NCI-H2081 (cell line): ENCODE measurements at places on chromosomes 7 and 10.

DNA sequence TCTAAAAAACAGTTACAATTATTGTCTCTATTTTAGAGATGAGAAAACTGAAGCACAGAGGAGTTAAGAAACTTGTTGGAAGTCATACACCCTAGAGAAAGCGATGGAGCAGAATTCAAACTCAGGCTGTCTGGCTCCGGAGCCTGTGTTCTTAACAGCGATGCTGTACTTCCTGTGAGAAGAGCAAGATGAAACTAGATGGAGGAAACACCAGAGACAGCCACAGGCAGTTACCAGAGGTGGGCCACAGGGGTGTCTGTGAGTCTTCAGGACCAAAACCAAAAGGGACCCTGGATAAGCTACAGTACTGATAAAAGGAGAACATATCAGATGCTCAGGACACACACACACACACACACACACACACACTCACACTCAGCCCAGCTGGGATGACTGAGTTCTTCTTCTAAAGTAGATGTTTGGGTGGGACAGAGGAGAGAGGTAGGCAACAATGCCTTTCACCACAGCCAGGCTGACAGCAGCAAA, 289.2 kb downstream of the FZD1 start:
- DNase-seq, result no peak

DNA sequence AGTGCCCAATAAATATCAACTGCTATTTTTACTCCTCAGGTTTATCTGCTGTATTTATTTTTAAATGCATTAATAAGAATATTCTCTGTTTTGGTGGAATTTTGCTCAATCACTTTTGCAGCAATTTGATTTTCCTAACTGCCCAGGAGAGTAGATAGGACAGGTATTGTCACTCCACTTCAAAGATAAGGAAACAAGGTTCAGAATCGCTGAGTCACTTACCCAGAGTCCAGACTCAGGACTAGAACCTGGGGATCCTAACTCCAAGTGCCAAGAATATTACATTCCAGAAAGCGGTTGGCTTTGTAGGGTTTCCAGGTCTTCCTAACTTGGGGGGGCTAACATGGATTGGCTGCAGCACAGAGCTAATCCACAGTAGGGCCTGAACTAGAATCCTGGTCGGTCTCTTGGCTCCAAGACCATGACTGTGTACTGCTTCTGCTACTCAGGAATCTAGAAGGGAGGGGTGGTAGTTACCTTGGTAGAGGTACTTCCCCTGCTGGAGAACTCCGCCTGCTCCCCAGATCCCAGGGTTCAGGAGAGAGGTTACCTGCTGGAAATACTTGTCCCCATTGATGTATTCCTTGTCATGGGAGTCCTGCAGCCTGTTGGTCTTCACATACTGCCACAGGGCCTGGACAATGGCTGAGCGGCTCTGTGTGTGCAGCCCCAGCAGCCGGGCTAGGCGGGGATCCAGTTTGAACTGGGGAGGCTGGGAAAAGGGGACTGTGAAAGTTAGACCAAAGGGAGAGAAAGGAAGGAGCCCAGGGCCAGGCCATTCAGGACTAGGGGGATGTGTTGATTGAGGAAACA, 7.3 kb downstream of the SMARCD3 start:
- DNase-seq, result no peak

DNA sequence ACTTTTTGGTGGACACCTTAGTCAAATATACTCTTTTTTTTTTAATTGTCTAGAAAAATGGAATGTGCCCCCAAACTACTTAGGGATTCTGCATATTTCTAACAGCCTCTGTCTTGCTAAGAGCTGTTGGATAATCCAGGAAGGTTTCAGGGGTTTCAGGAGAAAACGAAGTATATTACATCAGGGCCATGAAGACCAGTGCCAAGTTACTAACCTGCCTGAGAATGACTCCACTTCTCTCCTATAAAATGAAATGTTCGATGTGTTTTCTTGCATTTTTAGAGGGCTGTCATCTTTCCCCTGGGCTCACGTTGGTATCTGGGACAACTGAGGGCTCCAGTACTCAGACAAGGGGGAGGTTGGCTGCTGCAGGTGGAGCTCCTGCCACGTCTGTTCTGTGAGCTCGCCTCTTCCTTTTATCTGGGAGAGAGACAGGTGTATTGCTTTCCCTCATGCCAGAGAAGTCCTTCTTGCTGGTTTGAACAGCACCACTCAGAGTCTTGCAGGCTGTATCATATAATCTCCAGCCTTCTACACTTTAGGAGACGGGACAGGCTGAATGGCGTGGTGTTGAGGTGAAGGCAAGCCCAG, 71.3 kb downstream of the CAMK1D start:
- DNase-seq, result no peak

DNA sequence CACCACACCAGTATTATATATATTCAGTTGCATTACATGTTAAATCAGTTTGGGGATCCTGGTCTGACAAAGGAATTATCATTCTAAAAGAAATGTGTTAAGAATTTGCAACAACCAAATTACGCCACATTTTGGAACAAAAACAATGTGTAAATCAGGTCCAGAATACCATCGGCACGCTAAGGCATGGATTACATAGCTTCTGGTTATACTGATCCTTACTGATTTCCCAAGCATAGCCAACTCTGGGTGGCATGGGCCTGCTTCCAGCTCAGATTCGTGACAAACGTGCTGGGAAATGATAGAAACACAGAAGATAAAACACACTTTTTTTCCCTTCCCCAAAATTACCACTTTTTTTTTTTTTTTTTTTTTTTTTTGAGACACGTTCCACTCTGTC, 660.0 kb downstream of the SORCS1 start:
- no peak for DNase-seq

GRCh38 chr7:12601302-12601869, 30.9 kb downstream of the SCIN start:
- DNase-seq, result no peak

DNA sequence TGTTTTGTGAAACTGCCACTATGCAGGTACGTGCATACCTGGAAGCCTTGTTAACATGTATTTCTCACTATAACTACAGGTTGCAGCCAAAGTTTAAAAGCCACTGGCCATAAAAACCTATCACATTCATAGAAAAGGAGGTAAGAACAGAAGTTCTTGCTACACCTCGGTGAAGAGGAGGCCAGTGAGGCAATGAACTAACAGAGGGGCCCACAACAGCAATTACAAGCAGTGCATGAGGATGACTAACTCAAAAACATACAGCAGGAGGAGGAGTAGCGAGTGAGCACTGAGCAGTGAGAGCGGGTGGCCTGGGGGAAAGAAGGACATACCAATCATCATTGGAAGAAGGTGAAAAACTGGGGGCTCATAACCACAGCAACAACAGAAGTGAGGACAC, 51.6 kb downstream of the NUDCD3 start:
- DNase-seq, result no peak

DNA sequence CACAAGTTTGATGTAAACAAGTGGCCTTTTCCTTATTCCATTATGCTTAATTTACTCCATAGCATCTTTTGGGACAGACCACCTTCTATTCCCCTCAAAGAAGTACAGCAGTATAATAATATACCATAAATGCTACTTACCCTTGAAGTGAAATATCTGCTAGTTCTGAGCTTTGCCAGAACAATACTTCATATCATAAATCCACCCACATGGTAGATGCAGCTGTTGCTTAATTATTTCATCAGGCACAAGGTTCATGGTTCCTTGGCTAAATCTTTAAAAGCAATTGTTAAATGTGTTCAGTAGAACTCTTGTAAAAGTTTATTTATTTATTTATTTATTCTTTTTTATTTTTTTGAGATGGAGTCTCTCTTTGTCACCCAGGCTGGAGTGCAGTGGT, 32.9 kb downstream of the CSTF2T start:
- no peak for DNase-seq

DNA sequence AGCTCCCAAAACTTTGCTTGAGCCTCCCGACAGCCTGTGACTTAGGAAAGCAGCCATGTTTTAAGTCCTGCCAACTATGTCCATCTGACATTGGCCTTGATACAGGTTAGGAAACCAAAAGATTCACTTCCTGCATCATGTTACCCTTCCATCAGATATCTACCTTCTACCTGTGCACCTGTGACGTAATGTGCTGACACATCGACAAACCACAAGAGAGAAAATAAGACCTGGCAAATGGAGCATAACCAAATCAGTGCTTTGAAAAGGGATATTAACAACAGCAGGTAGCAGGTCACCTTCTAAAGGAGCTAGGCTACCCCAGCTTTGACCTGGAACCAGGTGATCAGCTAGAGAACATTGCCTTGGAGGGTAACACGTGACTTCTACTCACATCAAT, 14.8 kb upstream of the PRR15 start:
- DNase-seq, result no peak

DNA sequence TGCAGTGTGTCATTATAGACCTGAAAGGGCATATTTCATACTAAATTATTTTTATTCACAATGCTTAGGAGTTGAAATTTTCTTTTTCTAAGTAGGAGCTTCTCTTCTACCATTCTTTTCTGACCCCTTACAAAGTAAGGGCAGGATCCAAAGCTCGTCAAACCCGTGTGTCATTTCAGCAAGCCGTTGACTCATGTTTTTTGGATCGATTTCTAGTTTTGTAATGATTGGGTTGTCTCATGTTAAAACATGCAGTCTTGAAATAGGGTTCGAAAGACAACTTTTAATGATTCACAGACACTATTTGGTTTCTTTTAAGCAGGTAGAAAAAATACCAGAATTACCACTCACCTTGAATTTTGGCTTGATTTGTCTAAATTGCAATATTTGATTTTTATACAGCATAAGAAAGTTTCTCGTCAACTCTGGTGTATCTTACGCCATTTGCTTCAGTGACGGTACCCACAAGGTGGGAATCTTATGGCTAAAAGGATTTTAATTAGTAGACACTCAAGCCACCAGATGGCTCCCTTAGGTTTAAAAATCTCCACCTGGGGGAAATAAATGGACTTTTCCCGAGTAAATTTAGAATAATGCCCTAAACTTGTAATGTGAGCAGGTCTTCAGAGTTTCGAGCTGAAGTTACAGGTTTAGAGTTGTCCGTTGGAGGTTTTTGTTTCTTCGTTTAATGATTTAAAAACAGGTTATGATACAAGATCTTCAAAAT, 283.4 kb downstream of the CCDC3 start:
- DNase-seq, result no peak

GRCh38 chr10:79904671-79905321, 44.1 kb downstream of the SFTPD start:
- DNase-seq, result peak; percentile 33

GRCh38 chr10:1280466-1281404, 224.6 kb downstream of the WDR37 start:
- DNase-seq, result no peak

- no peak for DNase-seq
Measured at GRCh38 chr7:48426966-48427555, 255.8 kb downstream of the ABCA13 start.

DNA sequence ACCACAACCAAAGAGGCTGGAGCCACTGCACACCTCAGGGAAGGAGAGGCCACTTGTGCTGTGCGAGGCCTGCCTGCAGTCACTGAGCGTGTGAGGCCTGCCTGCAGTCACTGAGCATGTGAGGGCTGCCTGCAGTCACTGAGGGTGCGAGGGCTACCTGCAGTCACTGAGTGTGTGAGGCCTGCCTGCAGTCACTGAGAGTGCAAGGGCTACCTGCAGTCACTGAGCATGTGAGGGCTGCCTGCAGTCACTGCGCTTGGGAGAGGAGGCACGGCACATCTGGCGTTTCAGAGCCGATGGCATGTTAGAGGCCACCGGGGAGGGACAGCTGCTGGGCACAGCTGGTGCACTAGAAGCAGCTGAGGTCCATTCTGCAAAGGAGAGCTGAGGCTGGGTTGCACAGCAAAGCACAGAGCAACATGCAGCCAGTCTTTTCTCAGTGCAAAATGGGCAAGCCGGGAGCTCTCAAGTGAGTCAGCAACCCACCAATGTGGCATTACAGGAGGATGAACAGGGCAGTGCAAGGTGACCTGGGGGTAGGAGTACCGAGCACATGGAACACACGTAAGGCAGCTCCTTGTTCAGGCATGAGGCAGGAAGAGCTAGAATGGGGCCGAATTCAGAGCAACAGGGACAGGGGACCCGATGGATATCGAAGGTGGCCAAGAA, 540.1 kb downstream of the PTPRN2 start:
- no peak for DNase-seq

- no peak for DNase-seq
Measured at GRCh38 chr7:143399151-143399550, 9.5 kb downstream of the EPHA1 start.

GRCh38 chr10:78899996-78900714, 168.6 kb upstream of the ZMIZ1 start:
- no peak for DNase-seq

GRCh38 chr10:111511751-111512150, 434.9 kb downstream of the ADRA2A start:
- no peak for DNase-seq

- peak; percentile 6 for DNase-seq
Measured at GRCh38 chr10:96390460-96390864, 31.7 kb upstream of the OPALIN start.

- no peak for DNase-seq
Measured at GRCh38 chr7:78905436-78905835, 548.0 kb downstream of the MAGI2 start.

- no peak for DNase-seq
Measured at GRCh38 chr7:49527182-49527581, 246.3 kb upstream of the VWC2 start.

- DNase-seq, result no peak
Measured at GRCh38 chr10:29992914-29993313, 66.5 kb downstream of the JCAD start.

GRCh38 chr7:121337398-121337797, 8.6 kb downstream of the WNT16 start:
- DNase-seq, result no peak

- DNase-seq, result no peak
Measured at GRCh38 chr10:76466836-76467503, 1035.5 kb downstream of the LRMDA start.

DNA sequence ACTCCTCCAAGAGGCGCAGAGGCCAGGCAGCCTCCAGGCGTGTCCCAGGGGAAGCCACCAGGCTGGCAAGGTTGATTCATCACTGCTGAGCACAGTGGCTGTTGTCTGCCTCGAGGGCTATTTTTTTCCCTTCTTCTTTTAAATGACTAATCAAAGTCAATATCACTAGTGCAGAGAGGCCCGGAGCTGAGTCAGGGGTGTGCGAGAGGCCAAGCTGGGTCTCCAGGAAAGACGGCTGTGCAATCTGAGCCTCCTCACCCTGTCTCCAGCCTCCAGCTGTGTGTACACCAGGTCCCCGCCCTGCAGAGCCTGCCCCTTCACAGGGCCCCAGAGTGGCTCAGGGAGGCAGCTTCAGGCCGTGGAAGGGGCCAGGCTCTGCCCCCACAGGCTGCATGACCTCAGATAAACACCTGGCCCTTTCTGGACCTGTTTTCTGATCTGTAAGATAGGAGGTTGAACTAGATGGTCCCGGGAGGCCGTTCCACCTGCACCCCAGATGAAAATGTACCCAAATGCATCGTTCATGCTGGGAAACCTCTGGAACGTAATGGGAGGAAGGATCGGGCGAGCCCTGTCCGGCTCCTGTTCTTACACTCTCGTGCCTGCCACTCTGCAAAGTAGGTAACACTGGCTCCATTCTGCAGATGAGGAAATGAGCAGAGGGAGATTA, 3.7 kb downstream of the STX1A start:
- DNase-seq, result peak; percentile 42

DNA sequence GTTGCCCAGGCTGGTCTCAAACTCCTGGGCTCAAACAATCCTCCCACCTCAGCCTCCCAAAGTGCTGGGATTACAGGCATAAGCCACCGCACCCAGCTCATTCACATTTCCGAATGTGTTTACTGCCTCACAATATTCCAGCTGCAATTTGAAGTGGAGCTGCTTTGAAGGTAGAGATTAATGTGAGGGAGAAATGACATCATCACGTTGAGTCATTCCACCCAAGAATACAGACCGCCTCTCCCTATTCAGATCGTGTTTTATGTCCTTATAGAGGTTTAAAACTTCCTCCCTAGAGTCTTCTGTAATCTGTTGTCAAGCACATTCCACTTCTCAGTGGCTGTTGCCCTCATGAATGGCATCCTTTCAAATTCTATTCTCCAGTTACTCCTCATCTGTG, 100.4 kb upstream of the PDGFA start:
- DNase-seq, result no peak
